ENCODE measurements at places on chromosomes 7 and 10. TPM values are rescaled to one million over a fixed set of nuclear protein-coding genes. Genes with fewer than 3 reads are reported as not detected.

AKR1C8 gene
- not detected for total RNA-seq

GRCh38 chr10:7610651-7611389 lies 55.9 kb downstream of the ITIH5 start:
- DNase-seq: peak; percentile 27

DNA sequence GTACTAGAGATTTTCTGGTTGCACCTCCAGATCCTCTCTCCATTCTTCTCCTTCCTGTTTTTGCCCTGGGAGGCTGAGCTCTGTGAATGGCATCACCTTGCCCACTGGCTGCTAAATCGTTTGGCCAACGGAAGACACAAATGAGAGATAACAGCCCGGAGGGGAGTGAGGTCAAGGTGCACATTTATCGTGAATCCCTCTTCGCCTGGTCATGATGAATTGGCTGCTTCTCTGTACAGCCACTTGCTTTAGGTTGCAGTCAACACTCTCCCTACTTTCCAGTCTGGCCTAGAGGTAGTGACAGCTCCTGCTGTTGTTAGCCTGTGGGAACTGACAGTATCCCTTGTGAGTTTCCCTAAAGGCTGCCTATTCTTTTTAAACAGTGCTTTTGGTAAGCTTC lies 85.4 kb upstream of the CHCHD3 start:
- no peak for DNase-seq

- DNase-seq: no peak
These were observed 20.7 kb downstream of the CCDC3 start for GRCh38 chr10:12980713-12981306.

- peak; percentile 39 for DNase-seq
These were observed 1.0 kb upstream of the FAM20C start for GRCh38 chr7:191105-191980.

MCU gene
- 88.7 TPM for total RNA-seq

CALN1 gene
- total RNA-seq: not detected

GRCh38 chr7:106392590-106392989 lies 107.8 kb upstream of the NAMPT start:
- DNase-seq: no peak

- DNase-seq: peak; percentile 56
These were observed 11.5 kb downstream of the TMEM176B start for GRCh38 chr7:150788474-150789269.

GRCh38 chr10:125016123-125016522 lies 74.2 kb downstream of the ZRANB1 start:
- no peak for DNase-seq

MASTL gene
- total RNA-seq: 9.1 TPM

DNA sequence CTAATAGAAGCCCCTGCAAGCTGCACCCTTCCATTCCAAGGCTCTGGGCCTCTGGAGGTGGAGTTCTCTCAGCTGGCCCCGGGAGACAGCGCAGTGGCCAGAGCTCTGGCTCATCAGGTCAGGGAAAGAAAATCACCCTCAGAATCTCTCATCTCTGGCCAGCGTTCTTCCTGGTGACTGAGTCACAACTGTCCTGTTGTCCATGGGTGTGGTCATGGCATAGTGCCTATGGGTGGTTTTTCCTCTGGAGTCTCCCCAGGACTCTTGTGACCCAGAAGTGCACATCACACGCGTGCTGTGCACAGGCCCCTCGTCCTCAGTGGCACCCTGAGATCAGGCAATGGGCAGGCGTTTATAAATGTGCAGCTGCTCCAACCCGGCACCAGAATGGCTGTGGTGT lies 27.4 kb upstream of the FXYD4 start:
- DNase-seq: no peak

- DNase-seq: no peak
These were observed 4.2 kb downstream of the TMEM270 start for GRCh38 chr7:73864981-73865711.

GRCh38 chr7:31776616-31777015 lies 89.6 kb downstream of the PPP1R17 start:
- no peak for DNase-seq

CFAP43 gene
- total RNA-seq: 0.16 TPM

DNA sequence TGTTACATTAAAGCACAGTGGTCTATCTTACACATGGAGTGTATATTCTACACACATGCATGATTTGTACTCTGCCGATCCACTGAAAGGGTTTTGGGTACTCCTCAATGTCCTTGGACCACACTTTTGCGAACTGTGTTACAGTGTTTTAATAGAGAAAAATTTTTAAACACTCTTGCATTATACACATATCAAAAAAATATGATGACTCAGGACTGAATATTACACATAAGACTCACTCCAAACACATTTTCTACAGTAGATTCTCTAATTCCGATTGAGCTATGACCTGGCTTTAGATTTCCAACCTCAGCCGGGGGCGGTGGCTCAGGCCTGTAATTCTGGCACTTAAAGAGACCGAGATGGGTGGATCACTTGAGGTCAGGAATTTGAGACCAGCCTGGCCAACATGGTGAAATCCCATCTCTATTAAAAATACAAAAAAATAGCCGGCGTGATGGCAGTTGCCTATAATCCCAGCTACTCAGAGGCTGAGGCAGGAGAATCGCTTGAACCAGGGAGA lies 222.4 kb downstream of the CACNA2D1 start:
- no peak for DNase-seq

PKD2L1 gene
- total RNA-seq: 0.50 TPM

GRCh38 chr7:150396851-150397260 lies 17.7 kb downstream of the ZNF775 start:
- no peak for DNase-seq

GRCh38 chr10:92850185-92850584 lies 1.9 kb downstream of the EXOC6 start:
- no peak for DNase-seq

NKX1-2 gene
- total RNA-seq: 0.07 TPM

DNA sequence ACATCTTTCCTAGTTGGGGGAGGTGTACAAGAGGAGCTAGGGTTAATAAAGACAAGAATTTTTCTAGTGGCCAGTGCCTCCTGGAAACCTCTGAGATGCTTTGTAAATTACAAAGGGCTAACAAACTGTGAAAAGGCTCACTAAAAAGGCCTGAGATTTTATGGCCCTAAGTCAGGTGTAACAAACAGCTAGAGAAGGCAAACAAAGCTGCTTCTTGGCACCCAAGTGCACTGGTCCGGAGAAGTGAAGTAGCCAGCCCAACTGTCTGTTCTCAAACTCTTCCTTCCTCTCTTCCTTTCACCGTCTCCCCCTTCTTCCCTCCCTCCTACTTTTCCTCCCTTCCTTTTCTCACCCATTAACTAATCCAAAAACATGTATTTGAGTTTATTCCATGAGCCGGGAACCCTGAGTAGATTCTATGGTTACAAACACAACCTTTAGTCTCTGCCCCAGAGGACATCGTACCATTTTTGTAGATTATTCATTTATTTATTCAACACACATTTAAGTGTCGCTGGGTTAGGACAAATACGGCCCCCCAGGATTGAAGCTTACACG lies 143.4 kb upstream of the PCGF5 start:
- no peak for DNase-seq

DNA sequence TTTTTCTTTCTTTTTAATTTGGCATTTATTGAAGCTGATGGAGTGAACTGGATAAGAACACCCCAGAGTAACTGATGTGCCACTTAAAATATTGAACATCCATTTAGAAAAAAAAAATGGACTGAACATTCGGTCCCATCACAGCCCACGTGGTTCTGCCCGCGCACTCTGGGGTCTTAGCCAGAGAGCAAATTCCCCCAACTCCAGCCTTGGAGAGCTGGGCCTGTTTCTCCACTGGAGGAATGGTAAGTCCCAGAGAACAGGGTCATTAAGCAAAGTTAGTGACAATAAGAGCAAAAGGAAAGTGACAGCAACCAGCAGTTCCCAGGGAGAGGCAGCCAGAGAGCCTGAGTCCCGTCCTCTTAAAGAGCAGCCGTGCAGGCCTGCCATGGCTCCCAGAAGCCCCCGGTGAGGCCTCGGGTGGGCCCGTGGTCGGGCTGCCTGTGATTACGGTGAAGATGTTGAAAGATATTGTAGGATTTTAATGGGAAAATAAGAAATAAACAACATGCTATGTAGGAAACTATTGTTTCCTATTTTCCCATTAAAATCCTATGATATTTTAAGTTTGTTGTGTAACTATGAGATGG lies 487.9 kb upstream of the MKI67 start:
- DNase-seq: no peak

DNA sequence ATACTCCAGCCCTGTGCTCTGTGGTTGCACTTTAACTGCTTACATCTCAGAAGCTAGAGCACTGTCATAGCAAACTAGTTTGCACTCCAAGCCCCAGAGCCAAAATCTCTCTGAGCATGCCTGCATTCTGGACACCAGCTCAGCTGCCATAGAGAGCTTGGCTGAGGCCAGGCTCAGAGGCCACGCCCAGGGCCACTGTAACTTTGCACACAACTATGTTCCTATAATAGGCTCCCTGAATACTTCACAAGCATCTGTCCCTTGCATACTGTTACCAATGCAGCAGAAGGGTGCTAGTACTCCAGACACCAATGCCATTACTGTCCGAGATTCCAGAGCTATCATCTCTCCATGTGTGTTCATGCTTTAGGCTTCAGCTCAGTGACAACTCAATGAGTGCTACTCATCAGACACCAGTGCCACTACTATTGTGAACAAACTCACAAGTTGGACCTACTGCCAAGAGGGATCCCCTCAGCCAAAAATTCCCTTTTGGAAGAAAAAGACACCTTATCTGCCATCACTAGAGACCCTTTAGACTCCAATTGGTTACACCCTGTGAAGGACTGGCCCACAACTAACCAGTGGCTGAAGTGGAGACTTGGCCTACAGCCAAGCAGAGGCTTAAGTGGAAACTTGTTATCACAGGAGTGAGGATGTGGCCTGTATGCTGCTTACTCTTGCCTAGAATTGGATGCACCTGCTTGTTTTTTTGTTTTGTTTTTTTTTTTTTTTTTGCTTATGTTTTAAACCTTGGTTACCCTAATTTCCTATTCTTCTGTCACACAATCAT lies 211.6 kb upstream of the MAGI2 start:
- DNase-seq: no peak

GRCh38 chr10:591646-592045 lies 97.8 kb downstream of the DIP2C start:
- DNase-seq: no peak

SEMA3D gene
- total RNA-seq: 2.6 TPM
